ENCODE measurements at places on chromosomes 4 and X.

DNA sequence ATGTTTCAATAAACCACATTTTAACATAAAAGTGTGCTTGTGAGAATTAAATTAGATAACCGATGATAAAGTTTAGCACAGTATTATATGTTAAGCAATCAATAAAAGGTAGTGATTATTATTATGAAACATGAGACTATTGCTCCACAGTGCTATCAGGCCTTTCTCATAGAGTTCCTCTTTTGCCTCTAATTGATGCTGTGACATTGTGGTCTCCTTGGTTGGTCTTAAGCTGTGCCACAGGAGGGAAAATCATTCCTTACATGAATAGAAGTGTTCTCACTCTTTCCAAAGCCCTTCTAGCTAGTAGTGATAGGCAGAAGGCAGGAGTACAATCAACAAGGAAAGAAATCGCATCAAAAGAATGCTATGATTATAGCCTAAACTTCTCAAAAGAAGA is 9.2 kb upstream of the PDHA2 start:
- no peak for DNase-seq

DNA sequence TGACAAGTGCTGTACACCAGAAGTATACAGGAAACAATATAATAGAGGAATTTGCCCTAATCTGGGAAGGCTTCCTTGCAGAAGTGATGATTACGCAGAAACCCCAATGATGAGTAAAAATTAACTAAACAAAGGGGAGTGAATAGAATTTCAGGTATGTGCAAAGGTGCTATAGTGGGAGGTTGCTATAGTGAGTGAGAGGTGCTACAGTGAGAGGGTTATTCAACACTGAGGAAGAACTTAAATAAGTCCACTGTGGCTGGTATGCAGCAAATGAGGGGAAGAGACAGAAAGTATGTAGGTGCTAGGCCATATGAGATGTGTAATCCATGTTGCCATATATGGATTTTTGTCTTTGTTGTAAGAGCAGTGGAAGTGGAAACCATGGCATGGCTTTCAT is 69.5 kb downstream of the TRIM2 start:
- DNase-seq = no peak

GRCh38 chr4:24794916-24795665 is at the start of gene SOD3:
TSS of gene SOD3 (plus strand) at chr4:24795573. CDS start at chr4:24799522, 3,949 bp downstream.
- DNase-seq = no peak

- DNase-seq = no peak
Measured at GRCh38 chr4:47432749-47433148, 30.8 kb downstream of the COMMD8 start.

DNA sequence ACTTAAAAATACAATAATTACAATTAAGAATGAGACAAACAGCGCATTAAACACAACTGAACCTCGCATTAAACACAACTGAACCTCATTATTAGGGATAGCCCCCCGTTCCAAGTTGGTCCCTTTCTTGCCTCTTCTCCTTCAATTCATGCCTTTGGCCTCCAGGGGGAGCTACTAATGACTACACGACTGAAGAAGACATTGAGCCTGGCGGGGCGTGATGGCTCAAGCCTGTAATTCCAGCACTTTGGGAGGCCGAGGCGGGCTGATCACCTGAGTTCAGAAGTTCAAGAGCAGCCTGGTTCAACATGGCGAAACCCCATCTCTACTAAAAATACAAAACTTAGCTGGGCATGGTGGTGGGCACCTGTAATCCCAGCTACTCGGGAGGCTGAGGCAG is 56.4 kb upstream of the NWD2 start:
- no peak for DNase-seq

GRCh38 chrX:30865015-30865414 is 24.0 kb downstream of the TAB3 start:
- DNase-seq = no peak

- DNase-seq = no peak
Measured at GRCh38 chrX:116618546-116618945, 155.8 kb upstream of the CT83 start.

DNA sequence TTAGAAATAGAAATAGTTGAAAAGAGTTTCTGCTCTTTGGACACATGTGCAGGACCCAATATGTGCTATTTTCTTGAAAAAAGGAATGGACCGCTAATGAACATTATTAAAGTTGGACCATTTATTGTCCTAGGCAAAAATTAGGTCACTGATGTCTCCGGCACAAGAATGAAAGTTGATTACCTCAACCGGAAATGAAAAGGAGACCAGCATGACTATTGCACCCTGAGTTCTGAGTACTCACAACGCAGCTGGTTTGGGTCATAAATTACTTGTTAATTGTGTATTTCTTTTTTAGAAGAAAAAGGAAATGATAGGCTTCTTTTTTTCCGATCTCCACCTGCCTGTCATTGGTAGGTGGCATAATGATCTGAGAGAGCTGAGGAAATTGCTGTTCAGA is 232.7 kb downstream of the ARHGAP24 start:
- DNase-seq = no peak

- DNase-seq = no peak
Measured at GRCh38 chrX:39430551-39430950, 629.3 kb downstream of the MID1IP1 start.

DNA sequence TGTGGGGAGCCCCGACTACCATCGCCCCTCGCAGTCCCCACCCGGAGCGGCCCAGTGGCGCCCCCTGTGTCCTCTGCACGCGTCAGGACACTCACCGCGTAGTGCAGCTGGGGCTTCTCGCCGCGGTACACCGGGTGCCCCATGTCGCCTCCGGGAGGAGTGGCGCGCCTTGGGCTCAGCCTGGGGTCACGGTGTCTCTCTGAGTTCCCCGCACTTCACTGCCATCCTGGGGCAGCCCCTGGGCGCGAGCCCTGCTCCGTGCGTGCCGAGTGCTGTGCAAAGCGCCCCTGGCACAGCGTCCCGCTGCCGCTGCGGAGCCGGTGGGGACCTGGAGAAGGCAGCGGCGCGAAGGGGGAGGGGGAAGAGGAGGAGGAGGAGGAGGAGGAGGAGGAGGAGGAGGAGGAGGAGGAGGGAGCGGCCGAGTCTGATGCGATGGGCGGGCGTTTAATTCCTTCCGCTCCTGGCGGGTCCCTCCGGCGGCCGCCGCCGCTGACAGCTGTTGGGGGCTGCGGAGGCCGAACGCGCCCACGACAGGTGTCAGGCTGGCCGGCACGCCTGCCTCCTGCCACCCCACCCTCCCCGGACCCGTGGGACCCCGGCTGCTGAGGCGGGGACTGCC is 134.3 kb downstream of the AMELX start:
- no peak for DNase-seq

- DNase-seq = no peak
Measured at GRCh38 chrX:106740193-106740780, 13.8 kb downstream of the RNF128 start.

DNA sequence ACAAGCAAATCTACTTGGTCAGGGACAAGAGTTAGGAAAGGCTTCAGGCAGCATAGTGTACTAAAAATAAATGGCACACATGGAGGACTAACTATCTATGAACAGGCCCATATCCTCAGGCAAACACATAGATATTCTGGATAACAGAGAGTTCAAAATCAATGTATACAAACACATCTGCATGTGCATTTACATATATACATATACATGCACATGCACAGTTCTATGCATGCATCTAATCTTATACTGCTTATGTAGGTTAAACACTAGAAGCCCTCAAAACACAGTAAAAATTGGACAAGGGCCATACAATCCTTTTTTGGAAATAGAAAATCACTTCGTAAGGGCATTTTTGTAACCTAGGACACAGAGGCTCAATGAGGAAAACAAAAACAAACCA is 458.0 kb upstream of the CXorf51B start:
- DNase-seq = no peak

DNA sequence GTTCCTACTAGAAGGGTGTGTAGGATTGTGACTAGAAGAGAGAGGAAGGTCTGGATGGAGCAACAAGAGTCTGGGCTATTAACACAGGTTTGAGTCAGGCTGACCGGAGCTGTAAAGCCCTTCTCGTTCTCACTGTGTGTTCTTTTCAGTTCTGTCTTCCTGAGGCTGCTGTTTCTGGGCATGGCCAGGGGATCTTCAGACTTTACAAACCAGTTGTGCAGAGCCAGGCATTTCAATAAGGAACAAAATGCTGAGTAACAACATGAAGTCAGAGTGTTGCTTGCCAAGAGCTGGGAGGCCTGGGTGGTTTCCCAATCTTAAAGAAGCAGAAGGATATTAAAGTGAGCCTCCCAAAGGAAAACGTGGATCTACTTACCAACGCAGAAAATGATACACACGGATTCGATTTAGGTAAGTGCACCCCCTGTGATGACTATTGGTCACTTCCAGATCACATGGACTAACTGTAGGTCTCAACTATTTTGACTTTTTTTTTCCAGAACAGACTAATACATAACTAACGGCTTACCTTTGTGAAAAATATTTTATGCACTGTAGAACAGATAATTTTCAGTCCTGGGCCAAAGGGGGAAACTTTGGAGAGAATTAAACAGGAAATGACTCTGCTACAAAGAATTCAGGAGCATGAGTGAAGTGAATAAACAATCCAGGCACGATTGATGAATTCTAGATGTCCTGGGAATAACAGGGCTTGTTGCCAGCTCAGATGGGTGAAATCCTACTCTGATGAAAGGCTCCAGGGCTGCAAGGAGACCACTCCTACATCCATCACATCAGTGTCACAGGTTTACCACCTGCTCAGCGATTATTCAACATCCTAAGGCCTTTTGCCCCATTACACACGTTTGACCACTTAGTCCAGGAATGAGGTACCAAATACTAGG is 94.5 kb downstream of the ANXA3 start:
- DNase-seq = no peak

- DNase-seq = no peak
Measured at GRCh38 chrX:154720067-154720466, 30.8 kb downstream of the GAB3 start.

Data from stimulated activated CD8-positive, alpha-beta memory T cell treated with anti-CD3 and anti-CD28 coated beads, Interleukin-7, amount 100 ng/mL, for 1 hour (primary cell).